ENCODE measurements at places on chromosomes 1 and 21. TPM values are rescaled to one million over a fixed set of nuclear protein-coding genes. Genes with fewer than 3 reads are reported as not detected.

The ZNF648 gene
- total RNA-seq, result 0.97 TPM

The RGS4 gene
- total RNA-seq, result 36.6 TPM

The VWA5B1 gene
- 0.67 TPM for total RNA-seq

The KCNN3 gene
- 2.1 TPM for total RNA-seq

The FAM177B gene
- total RNA-seq, result not detected

The RNU1-1 gene
- 3,553 TPM for total RNA-seq

The LCA5L gene
- 2.0 TPM for total RNA-seq

Data from motor neuron (in vitro differentiated cells).